Bone marrow (tissue), 2 donors: ENCODE measurements at places on chromosomes 6 and 20.
A peak's percentile ranks its signal among the peaks of the same experiment; 100 is the strongest.

DNA sequence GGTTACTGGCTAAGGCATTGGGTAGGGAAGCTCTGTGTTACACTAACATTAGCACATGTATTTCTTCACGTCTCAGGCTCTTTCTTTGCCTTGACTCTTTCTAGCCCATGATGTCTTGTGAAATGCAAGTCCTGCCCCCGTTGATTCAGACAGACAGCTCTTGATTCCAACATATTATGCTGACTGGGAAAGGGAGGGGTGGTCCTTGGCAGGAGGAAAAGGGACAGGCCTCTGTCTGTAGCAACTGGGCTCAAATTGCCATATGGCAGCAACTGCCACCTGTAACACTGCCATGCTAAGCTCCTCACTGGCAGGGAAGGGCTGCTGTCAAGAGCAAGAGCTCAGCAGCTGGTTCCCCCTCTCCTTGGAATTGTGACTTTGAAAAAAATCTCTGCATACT, 5.7 kb upstream of the KCNK15 start:
- no peak for DNase-seq

- no peak for DNase-seq
Measured at GRCh38 chr20:18886756-18887155, 73.2 kb downstream of the SCP2D1 start.

DNA sequence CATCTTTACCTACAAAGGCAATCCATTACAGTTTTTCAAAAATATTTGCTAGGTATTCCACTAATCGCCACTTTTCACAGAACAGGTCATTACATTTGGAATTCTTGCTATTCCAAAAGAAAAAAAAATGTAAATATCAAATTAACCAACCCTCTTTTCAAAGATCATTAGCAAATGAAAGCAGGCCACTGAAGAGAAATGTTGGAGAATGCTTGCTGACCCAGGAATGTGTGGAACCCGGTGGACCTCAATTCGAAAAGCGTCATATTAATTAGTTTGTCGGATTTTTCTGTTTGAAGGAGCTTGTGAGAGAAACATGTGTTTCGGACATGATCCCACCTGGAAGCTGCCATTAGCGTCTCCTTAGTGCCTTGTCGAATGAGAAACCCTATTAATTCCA, 27.9 kb upstream of the SERPINB9 start:
- DNase-seq: no peak

DNA sequence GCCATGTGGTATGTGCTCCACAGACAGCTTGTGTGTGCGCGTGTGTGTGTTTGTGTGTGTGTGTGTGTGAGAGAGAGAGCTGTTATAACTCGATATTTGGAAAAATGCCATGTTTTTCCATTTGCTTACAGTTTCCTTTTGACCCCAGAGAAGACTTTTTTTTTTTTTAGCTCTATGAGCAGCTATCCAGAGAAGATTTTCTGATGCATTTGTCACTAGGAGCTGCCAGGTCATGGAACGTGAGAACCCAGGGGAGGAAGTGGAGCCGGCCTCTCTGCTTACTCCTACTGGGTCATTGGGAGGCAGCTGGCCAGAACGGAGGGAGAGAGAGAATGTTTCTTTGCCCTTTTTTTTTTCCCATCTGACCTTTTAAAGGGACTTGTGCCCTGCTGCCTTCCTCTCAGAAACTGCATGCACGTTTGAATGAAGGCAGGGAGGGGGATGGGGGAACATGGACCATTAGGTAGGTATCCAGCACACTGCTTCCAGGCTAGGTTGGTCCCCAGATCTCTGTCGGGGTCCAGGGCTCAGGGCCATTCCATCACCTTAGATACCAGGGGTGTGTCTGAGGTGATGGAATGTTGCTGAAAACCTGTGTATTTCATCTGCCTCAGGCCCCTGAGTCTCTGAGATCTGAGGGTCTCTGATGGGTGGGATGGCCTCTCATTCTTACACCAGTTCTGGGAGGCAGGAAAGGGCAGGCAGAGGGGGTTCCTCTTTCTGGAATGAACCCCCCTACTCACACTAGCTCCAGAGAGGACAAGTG, 11.2 kb upstream of the MRPS18A start:
- no peak for DNase-seq

- DNase-seq: no peak
Measured at GRCh38 chr6:7823552-7823951, 87.0 kb downstream of the TXNDC5 start.

GRCh38 chr6:79631693-79632172, 604 bp downstream of the SH3BGRL2 start:
- DNase-seq: no peak

DNA sequence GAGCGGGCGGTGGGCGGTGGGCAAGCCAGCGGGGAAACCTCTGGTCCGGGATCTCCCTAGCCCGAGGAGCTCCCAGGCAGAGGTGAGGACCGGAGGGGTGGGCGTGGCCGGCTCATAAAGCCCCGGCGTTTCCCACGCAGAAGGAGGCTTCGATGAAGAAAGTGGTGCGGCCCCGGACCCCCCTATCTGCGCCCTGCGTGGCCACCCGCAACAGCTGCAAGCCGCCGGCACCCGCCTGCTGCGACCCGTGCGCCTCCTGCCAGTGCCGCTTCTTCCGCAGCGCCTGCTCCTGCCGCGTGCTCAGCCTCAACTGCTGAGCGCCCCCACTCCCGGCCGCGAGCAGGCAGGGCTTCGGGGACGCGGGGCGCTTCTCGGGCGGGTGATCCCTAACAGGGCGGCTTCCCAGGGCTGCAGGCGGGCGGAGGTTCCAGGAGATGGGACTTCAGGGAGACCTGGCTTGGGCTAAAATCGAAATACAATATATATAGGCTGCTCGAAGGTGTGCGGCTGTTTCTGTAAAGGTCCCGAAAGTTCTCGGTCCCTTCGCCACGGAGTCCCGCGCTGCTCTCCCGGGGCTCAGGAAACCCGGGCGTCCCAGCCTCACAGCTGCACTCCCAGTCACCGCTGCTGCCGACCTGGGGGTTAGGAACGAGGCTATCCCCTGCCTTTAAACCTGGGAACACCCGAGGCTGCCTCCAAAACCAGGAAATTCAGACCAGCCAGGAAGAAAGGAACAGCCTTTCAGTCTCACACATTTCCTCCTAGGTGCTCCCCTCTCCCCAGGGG, 27.8 kb downstream of the ASIP start:
- DNase-seq: no peak

- no peak for DNase-seq
Measured at GRCh38 chr20:34998331-34998950, 42.8 kb downstream of the MYH7B start.

DNA sequence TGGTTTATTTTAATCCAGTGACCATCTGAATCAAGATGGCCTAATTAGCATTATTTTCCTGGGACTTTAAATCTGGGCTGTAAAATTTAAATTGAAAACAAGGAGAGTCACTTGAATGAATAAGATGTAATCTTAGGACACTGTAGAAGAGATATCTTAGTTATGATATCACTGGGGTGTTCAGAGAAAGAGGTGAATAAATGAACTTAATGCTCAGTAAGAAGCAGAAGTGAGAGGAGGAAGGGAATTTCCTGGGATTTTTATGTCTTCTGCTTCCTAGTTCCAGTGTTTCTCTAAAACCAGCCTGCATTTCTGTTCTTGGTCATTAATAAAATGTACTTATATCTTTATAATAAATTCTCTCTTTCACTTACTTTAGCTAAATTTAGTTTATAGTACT, 136.8 kb upstream of the PTPRK start:
- no peak for DNase-seq

GRCh38 chr6:131519670-131520436, 53.2 kb upstream of the ARG1 start:
- DNase-seq: no peak

DNA sequence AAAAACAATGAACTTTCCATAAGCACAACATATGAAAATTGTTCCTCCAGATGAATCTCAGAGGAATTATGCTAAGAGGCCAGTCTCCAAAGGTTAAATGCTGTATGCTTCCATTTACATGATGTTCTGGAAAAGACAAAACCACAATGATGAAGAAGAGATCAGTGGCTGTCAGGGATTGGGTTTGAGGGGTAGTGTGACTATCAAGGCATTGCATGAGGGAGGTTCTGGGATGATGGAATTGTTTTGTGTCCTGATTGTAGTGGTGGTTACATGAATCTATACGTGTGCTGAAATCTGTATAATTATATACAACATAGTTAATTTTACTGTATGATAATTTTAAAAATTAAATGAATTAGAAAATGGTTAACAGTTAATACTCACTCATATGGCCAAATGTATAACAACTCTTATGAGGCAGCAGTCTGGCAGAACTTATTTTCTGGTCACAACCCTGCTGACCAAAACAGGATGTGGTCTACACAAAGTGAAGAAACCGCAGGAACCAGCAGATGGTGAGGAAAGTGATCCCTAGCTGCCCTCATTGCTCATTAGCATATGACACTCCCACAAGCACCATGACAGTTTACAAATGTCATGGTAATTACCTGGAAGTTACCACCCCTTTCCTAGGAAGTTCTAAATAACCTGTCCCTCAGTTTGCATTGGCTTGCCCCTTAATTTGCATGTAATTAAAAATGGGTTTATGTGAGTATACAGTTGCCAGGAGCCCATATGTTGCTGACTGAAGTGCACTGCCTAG, 31.9 kb downstream of the NSFL1C start:
- DNase-seq: peak; percentile 19

- no peak for DNase-seq
Measured at GRCh38 chr20:50992733-50993457, 30.0 kb downstream of the KCNG1 start.

- peak; percentile 20 for DNase-seq
Measured at GRCh38 chr20:32521780-32522525, 63.2 kb downstream of the NOL4L start.

DNA sequence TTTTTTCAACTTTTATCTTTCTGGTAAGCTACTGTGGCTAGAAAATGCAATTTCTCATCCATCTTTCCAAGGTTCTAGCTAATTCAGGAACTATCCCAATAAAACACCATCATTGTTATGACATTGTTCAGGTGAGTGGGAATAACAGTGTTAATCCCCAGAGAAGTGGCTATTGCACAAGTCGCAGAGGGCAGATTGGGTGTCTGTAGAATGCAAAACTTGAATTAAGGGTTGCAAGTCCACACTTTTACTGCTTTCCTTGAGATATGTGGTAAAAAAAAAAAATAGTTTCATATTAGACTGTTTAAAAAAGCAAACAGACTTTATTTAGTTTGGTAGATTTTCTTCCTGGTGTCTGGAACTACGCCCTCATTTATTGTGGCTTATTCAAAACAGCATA, 41.1 kb upstream of the PRDM1 start:
- DNase-seq: no peak
